ENCODE measurements at places on chromosomes 4 and X.
A peak's percentile ranks its signal among the peaks of the same experiment; 100 is the strongest.

- DNase-seq: peak; percentile 96
Observed at GRCh38 chrX:47217852-47218279, 615 bp upstream of the CDK16 start.

GRCh38 chr4:69718396-69719271 is 41.8 kb downstream of the SULT1B1 start:
- DNase-seq: no peak

DNA sequence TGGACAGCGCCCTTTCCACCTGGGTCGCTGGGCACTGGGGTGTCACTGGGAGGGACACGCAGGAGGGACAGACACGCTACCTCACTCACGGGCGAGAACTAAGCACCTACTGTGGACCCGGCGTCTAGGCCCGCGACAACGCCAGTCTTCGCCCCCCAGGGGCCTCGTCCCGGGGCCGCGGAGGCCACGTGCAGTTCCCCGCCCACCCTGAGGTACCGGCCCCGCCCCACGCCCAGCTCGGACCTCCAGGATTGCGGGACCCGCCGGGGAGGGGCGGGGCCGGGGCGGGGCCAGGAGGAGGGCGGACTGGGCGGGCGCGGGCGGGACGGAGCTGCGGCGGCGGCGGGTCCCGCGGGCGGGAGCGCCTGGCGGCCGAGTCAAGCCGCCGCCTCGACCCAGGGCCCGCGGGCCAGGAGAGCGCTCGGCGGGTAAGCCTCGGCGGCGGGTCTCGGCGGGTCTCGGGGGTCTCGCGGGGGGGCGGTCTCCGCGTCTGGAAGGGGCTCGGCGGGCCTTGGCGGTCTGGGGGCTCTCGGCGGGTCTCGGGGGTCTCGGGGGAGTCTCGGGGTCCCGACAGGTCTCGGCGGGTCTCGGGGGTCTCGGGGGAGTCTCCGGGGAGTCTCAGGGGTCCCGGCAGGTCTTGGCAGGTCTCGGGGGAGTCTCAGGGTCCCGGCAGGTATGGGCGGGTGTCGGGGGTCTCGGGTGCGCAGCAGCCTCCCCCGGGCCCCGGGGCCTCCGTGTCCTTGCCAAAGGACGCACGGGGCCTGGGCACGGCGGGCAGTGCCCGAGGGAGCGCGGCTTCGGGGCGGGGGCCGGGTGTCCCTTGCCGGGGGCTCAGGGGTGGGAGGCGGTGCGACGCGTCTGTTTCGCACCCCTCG is at the start of gene SH3BP2:
Gene SH3BP2 (plus strand): TSS at position 375 of the 875 bp plus-strand sequence. CDS start 27,533 bp downstream, outside the sequence.
- no peak for DNase-seq

- DNase-seq: no peak
Observed at GRCh38 chr4:27835851-27836250, 975.2 kb downstream of the STIM2 start.

GRCh38 chr4:82918091-82918490 is 17.6 kb downstream of the THAP9 start:
- DNase-seq: no peak

- DNase-seq: no peak
Observed at GRCh38 chr4:123755655-123756054, 359.1 kb downstream of the SPRY1 start.

DNA sequence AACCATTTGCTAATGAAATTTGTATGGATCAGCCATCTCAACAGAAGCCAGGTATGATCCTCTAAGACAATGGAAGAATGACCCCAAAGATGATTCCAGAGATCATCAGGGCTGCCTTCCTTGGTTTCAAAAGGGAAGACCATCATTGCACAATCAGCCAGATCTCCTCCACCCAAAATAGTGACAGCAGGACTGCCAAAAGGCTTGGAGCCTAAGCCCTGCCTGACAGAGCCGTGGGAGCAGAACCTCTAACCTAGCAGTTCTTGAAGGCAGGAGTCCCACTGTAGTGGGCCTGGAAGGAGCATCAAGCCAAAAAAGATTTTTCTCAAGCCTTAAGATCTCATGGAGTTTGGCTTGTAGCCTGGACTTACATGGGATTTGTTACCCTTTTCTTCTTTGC is 226.0 kb downstream of the RASL11B start:
- DNase-seq: no peak

- no peak for DNase-seq
Observed at GRCh38 chr4:108795733-108796132, 32.9 kb upstream of the ETNPPL start.

GRCh38 chr4:143083756-143084472 is 100.8 kb upstream of the USP38 start:
- no peak for DNase-seq
